AG08395 (cell line): ENCODE measurements at places on chromosomes 5 and 9.
A peak's percentile ranks its signal among the peaks of the same experiment; 100 is the strongest.

GRCh38 chr9:115135821-115136778 lies 18.1 kb upstream of the TNC start:
- peak; percentile 33 for DNase-seq

DNA sequence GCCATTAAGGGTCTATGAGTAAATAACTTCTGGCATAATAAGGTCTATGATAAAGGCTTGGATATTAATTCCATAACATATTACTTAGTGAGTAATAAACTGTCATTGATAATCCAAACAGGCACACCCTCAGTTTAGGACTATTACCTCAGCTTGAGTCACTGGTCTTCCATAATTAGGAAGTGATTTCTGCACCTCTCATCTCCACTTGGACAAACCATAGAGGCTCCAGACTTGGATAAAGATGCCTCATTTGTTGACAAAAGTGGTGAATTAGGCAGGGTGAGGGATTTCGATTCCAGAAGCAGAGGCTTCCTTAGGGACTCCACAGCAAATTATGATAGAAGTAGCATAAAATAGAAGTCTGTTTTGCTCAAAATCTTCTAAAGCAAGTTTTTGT lies 127.5 kb upstream of the MTAP start:
- DNase-seq, result peak; percentile 25

DNA sequence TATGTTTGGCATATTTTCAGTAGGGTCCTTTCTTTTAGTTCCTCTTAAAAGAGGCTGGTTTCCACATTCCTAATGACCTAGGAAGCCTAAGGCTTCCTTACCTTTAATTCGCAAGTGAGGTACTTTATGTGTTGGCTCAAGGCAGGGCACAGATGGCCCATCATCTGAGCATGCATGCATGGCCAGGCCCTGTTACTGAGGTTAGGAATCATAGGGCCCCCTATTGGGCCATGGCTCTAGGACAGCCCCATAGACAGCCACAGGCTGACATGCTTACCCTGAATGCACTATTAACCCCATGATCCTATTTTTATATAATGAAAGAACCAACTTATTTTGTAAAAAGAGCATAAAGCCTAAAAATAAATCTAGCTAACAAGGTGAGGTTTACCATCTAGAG lies 271.4 kb downstream of the ELAVL2 start:
- DNase-seq, result no peak

GRCh38 chr5:35608881-35609779 lies 8.5 kb upstream of the SPEF2 start:
- DNase-seq, result no peak

DNA sequence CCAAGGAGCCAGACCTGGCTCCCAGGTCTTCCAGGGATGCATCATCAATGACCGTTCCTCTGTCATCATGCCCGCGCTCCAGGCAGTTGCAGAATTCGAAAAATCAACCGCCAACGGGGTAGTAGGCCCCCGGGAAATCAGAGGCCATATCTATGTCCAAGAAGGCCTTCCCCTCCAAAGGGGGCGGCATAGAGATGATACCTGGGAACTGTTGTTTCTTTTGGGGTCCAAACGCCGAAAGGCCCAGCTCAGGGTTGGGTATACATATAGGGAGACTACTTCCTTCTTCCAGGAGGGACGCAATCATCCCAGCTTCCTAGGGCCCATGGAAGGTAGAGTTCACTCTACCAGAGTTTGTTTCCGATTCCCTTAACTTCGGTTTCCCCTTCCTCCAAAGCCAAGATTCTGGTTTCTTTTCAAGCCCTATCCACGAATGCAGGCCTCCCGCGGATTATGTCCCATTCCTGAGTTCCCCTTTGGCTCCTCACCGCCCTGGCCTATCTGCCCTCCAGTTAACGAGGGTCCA lies 754 bp downstream of the DCAF12 start:
- DNase-seq, result peak; percentile 47

DNA sequence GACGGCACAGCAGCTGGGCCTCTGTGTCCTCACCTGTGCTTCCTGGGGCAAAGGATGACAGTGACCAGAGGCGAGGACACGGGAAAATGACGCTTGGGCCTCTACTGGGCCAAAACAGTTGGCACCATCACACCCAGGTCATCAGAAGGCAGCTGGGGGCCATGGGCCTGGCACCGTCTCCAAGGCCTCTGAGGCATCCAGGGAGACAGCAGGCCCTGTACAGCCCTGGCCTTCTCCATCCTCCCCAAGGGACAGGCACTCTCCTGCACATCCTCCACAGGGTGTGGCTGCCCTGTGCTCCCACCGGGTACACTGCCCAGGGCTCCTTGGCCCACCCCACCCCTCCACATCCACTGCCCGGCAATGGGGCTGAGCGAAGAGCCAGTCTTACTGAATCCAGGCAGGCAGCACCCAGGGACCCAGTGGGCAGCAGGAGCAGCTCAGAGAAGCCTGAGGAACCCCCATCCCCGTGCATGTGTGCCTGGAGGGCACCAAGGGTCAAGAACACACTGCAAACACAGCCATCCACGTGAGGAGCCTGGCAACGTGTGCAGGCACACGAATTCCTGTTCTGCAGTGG lies 4.0 kb downstream of the LPCAT1 start:
- DNase-seq, result no peak

GRCh38 chr9:76357555-76357954 lies 36.7 kb downstream of the RFK start:
- DNase-seq, result no peak

DNA sequence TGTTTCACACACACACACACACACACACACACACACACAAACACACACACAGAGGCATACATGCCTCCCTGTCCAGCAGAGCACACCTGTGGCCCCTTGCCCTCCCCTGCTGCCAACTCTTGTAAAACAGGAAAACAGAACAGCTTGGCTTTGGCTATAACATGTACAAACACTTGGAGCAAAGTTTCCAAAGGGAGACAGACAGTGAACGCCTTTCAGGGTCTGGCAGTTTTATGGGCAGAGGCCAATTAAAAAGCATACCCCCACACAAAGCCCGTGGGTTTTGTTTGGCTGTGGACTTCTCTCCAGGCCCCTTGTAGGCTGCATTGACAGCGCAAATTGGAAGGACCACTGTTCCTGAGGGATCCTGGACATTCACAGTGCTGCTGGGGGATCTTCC lies 265.6 kb downstream of the PAPPA start:
- no peak for DNase-seq

DNA sequence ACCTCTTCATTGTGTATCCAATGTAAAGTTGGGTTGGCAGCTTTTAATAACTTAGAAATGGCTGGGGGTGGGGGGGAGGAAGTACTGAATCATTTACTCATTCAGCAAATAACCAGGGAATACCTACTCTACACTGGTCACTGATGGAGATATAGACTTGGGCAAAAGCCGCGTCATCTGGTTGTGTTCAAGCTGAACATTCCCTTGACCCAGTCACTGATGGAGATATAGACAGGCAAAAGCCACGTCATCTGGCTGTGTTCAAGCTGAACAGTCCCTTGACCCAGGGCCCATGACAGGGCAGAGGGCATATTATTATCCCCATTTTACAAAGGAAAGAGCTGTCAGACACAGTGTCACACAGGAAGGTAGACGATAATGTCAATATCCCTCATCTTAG lies 32.6 kb downstream of the FOXI1 start:
- DNase-seq, result no peak

- no peak for DNase-seq
Observed at GRCh38 chr5:41240985-41241384, 27.7 kb upstream of the C6 start.

DNA sequence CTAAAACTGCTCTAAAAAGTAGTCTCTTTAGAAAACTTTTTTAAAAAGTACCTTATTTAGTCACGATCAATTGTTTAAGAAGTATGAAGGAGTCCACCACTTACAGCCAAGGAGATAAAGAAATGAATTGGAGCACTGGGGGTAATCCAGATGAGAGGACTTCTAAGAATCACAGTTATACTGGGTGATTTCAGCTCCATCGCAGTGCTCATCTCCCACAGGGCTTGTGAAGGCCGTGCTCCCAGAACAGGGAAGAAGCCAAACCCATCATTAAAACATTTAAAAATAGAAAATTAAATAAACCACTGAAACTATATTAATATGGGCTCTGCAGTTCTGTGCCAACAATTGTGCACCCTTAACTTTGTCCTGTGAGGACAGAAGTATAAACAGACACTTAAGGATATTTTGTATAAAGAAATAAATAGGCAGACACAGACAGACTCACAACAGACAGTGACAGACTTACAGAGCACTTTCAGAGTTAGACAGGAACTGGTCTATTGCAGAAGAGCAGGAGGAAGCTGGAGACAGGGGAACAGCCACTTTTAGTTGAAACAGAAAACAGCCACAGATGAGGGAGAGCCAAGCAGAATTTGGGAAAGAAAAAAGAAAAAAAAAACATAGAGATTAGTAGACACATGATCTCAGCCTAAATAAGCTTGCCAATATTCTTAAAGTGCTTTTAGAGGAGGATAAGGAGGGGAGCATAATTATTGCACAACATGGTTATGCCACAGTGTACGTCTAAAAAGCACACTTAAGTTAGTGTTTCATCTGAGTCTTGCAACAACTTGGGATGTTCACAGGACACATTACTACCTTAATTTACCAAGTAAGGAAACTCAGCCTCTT lies 81.8 kb downstream of the FBXO38 start:
- no peak for DNase-seq

DNA sequence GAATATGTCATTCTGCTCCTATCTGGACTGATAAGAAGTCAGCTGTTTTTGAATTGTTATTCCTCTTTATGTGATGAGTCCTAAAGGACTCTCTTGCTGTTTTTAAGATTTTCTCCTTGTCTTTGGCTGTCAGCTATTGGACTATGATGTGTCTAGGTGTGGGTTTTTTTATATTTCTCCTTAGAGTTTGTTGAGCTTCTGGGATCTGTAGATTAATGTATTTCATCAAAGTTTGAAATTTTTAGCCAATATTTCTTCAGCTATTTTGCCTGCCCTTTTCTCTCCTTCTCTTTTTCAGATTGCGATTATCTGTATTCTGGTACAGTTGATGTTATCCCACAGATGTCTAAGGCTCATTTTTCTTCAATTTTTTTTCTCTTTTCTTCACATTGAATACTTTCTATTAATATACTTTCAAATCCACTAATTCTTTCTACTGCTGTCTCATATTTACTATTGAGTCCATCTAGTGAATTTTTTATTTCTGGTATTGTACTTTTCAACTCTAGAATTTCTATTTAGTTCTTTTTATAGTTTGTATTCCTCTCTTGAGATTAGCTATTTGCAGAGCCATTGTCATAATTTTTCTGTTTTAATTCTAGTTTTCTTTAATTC lies 31.1 kb downstream of the RPS23 start:
- no peak for DNase-seq

DNA sequence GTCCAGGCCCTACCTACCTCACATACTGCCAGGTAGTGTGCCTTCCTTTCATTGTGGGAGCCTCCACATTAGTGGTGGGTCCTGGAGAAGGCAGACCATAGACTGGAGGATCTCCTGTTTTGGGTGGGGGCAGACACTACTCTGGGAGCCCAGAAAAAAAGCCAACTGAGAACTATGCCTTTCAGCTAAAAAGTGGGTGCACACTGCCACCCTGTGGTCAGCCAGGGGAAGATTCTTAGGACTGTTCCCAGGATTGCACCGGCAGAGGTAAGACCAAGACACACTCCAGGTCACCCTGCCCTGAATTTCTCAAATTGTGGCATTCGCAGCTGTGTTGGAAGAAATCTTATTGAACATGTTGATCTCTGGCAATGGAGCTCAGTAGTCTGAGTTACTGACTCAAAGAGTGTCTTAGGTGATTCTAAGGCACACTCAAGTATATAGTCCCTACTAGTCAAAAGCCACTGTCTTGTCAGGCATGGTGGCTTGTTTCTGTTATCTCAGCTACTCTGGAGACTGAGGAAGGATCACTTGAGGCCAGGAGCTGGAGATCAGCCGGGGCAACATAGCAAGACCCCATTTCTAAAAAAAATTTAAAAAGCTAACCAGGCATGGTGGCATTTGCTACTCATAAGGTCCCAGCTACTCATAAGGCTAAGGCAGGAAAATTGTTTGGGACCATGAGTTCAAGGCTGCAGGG lies 3.6 kb downstream of the SIGMAR1 start:
- DNase-seq, result peak; percentile 77

GRCh38 chr9:125374443-125375309 lies 113.0 kb downstream of the GAPVD1 start:
- DNase-seq, result peak; percentile 88

DNA sequence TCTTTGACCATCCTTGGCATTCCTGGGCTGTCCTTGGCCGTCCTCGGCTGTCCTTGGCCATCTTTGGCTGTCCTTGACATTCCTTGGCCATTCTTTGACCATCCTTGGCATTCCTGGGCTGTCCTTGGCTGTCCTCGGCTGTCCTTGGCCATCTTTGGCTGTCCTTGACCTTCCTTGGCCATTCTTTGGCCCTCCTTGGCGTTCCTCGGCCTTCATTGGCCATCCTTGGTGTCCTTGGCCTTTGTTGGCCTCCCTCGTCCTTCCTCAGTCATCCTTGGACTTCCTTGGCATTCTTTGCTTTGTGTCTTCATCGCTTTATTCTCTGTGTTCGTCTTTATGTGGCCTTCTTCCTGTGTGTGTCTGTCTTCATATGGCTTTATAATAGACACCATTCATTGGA lies 20.7 kb downstream of the NDUFS6 start:
- DNase-seq, result no peak

- DNase-seq, result no peak
Observed at GRCh38 chr5:153456993-153457392, 33.5 kb upstream of the GRIA1 start.

DNA sequence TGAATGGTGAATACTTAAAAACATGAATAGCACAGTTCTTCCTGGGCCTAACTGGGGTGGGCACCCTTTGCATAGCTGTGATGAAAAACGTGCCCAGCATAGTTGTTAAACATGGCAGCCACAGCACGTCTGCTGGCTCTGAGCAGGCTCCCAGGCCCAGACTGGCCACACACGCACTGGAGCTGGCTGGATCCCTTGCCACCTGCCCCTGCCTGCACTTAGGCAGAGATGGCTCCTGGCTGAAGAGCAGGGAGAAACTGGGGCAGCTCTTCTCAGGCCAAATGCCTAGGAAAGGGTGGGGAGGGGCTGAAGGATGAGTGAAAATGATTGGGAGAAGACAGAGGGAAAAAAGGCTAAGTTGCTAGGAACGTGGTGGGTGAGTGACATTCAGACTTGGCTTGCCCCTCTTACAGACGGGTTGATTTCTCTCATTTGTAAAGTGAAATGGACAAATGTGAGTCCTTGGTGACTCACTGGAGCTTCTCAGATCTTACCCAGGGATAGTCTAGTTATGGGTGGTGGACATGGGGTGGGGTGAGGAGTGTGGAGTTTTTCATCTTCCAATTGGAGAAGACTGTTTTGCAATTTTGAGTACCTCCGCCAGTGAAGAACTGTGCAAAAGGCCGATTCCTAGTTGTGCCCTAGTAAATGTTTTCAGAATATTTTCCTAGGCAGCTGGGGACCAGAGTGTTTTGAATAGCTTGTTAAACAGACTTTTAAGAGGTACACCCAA lies 42.4 kb downstream of the TRIO start:
- DNase-seq, result peak; percentile 56

- DNase-seq, result no peak
Observed at GRCh38 chr5:161414896-161415295, 131.6 kb downstream of the GABRB2 start.

GRCh38 chr9:79280691-79281090 lies 291.1 kb upstream of the TLE4 start:
- DNase-seq, result no peak

- no peak for DNase-seq
Observed at GRCh38 chr5:90690307-90690706, 131.7 kb downstream of the ADGRV1 start.
